ENCODE measurements at places on chromosomes 13 and 19.
A peak's percentile ranks its signal among the peaks of the same experiment; 100 is the strongest.

DNA sequence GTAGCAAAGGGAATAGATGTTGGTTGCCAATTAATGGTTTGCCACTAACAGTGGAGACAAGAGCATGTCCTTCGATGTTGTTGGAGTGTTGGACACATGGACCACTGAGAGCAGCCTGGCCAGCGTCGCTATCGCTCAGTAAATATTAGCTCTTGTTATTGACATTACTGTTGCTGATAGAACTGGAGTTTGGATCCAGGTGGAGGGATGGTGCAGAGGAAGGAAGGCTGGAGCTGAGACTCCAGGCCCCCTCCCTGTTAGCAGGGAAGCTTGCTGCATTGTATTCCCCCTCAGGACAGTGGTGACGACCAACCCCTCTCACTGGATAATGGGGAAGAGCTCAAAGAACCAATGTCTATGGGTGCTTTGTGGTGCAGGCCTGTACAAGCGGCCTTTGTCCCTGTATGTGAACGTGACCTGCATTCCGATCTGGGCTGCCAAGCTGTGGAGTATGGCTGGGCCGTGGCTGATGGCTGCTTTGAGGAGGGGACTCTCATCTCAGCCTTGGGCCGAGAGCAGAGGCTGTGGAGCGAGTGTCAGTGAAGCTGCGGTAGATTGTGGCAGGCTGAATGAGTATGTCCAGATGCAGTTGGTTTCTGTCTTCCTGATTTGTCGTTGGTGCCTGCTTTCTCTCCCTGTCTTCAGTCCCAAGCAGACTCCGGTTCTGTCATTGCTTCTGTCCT lies 7.0 kb downstream of the CLASRP start:
- DNase-seq: no peak

GRCh38 chr13:23572836-23573235 lies 2.6 kb downstream of the TNFRSF19 start:
- no peak for DNase-seq

GRCh38 chr13:52385870-52386269 lies 20.1 kb downstream of the THSD1 start:
- no peak for DNase-seq

DNA sequence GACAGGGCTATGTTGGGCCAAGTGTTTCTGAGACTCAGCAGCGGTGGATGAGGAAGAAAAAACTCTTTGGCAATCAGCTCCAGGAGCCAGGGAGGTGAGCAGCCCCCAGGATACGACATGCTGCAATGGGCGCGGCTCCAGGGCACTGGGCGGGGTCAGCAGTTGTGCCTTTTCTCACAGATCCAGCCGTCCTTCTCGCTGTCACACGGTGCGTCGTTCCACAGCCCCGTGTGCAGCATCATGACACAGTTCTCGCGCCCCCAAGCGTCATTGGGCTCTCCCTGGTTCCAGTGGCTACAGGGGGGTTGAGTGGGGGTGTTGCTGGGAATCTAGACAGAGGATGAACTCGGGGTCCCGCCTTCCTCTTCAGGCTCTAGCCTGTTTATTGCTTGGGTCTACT lies 2.7 kb downstream of the CLEC4G start:
- no peak for DNase-seq

GRCh38 chr13:67351909-67352308 lies 121.8 kb upstream of the PCDH9 start:
- no peak for DNase-seq

DNA sequence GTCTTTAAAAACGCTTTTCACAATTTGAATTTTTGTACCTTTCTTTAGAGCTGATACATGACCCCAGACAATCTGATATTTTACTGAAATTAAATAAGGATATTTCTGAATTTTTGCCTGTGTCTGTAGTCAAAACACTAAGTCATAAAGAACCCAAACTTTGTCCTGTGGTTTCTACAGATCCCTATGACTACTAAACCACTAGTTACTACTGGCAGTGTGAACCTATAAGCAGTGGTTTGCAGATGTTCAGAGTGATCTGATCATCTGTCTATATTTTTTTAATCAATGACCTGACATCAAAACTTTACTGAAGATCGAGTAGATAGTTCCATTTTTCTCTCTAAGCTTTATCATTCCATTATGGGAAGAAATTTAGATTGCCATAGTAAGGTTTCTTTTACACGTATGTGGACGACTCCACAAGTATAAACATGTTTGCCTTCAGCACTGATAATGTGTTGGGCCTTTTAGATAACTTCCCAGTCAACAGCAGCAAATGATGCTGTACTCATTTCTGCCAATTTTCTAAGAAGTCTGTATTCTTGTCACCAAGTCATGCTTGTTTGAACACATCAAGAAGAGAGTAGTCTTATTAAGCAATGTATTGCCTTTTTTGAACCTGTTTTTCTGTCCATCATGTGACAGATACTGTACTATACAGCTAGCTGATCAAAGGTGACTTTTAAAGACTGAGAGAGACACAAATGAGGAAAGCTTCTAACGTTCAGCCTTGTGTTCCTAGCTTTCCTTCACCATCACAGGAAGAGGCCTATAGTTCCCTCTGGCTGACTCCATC lies 21.8 kb downstream of the POLR1D start:
- no peak for DNase-seq

GRCh38 chr19:30712431-30713337 lies 340.5 kb downstream of the ZNF536 start:
- DNase-seq: no peak

DNA sequence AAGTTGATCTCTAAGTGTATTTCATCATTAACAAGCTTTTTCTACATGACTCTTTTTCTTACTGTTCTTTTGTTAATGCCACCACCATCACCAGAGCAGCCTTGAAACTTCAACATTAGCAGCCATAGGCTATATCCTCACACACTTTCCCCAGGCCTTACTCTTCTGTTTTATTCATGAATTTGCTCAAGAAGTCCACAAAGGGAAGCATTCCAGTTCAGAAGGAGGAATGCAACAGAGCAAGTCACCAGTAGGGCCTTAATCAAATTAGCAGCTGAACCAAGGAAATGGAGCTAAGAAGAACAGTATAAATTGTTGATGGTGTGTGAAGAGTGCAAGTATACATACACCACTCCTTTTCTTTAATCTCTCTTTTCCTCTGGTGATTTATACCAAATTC lies 223.1 kb downstream of the NBEA start:
- no peak for DNase-seq

GRCh38 chr13:32002873-32003272 lies 28.7 kb upstream of the FRY start:
- no peak for DNase-seq

DNA sequence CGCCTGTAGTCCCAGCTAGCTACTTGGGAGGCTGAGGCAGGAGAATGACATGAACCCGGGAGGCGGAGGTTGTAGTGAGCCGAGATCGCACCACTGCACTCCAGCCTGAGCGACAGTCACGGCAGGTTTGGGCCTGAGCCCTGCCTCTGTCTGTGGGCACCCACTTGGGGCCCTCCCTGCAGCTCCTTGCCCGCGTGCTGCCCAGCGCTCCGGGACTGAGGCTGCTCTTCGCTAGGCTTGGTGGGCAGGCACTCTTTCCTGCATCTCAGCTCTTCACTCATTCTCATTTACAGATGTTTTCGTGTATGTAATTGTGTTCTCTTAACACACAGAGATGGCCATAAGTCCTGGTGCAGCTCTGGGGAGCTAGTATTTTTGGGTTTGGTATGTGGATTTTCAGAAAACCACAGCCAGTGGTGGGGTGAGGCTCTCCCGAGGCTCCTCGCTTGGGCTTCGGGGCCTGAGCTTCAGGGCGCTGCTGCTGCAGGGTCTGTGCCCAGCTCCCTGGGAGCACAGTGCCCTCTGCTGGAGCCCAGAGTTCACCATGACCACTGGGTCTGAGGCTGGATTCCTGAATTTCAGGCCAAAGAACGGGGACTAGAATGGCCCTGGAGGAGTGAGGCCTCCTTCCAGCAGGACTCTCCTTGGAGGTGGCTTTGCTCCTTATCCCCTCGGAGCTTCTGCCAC lies 15.2 kb downstream of the UPF1 start:
- peak; percentile 27 for DNase-seq

- peak; percentile 99 for DNase-seq
Measured at GRCh38 chr19:2061495-2062388, 10.7 kb upstream of the MKNK2 start.

- DNase-seq: no peak
Measured at GRCh38 chr13:75195495-75196146, 286.3 kb downstream of the TBC1D4 start.

DNA sequence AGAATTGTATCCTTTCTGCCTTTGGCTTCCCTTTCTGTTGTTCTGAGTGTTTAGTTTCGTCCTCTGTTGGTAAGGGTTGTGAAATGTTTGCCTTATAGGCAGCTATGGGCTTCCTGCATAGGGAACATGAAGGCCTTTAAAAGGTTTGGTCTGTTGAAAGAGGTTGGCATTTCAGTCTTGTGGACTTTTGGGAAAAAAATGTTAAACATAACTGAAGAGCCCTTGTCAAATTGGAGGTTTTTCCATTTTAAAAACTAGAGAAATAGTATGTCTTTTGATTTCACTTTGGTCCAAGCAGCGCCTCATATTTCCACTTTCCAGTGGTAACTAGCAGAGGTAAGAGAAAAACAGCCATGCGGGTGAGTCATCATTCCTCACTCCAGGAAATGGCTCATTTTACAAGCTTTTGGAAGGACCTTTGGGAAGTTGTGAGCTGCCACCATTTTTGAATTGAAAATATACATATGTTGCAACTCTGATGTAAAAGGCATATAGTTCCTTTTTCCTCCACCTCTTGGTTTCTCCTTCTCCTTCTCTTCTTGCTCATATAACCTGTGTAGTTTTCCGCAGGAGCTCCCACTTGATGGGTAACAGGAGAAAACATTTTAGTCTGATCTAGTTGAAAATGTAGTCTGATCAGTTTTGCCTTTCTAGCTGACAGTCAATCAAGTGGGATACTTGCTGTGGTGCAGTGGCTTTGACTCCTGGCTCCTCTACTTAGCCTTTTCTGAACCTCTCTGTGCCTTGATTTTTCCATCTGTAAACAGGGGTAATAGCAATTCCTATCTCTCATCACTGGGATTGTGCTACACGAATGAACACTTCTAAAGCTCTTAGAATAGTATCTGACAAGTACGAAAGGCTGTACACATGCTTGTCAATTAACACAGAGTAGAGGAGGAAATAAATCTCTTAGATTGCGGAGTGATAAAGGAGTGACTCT lies 23.0 kb downstream of the GPC6 start:
- DNase-seq: no peak

- no peak for DNase-seq
Measured at GRCh38 chr19:48842789-48843162, 6.5 kb upstream of the HSD17B14 start.

DNA sequence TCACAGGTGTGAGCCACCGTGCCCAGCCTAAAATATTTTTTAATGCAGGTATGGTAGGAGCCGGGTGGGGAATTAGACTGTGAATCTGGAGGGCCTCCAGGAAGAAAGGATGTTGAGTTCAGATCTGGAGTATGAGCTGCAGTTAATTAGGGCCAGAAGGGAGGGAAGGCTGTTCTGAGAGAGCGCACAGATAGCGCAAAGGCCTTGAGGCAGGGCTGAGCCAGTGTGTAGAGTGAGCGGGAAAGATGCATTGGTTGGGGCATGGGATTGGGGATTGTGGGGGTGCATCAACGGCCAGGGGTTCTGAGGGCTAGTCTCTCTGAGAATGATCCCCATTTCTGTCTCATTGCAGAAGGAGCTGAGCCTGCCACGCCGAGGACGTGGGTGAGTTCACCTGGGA lies 9.7 kb downstream of the MAST3 start:
- no peak for DNase-seq

- DNase-seq: no peak
Measured at GRCh38 chr19:28612275-28612769, 600.6 kb downstream of the UQCRFS1 start.

All from stimulated activated CD4-positive, alpha-beta T cell treated with anti-CD3 and anti-CD28 coated beads, Interleukin-1b, Interleukin-23, amount 100 ng/mL, for 24 hours (primary cell).